ENCODE measurements at places on chromosomes 7 and 10.

DNA sequence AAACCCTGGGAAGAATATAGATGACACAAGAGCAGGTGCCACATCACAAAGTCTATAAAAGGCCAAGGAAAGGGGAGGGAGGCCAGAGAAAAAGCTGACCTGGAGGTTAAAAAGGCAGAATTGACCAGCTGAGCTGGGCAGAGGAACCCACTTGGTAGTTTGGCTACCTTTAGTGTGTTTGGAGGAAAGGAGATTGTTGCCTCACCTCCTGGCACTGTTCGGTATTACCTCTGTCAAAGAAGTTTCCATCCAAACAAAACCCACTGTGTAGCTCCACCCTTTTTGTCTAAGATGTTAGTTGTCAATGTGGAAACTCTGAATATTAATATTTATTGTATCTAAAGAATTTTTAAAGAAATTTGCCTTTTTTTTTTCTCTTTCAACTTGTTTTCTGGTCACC lies 23.4 kb downstream of the ENTPD7 start:
- DNase-seq, result no peak

- DNase-seq, result no peak
Measured at GRCh38 chr7:130489140-130489983, 2.5 kb upstream of the MEST start.

DNA sequence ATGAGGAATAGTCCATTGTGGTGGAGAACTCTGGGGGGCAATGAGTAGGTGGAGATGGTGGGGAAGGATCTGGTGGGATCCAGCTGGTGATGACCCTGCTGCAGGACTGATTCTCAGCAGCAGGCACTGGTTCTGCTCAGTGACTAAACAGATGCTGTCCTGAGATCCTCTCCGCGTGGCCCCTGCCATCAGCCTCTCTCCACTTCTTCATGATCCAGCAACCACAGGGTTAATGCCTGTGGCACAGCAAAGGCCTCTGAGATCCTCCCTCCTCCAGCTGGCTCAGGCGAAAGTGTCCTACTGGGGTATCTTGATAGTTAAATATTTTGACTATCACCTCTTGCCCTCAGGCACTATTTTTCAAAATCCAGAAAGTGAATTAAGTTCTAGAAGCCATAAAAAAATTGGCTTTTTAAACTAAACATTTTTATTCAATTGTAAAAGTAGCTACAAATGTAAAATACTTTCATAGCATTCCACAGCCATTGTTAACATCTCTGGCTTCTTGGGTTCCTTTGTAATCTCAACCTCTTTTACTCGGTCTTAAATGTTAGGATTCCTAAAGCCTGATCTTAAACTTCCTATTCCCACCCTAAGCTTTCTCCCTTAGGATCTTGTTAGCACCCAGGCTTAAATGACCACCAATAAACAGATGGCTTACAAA lies 13.1 kb downstream of the PLAU start:
- no peak for DNase-seq

DNA sequence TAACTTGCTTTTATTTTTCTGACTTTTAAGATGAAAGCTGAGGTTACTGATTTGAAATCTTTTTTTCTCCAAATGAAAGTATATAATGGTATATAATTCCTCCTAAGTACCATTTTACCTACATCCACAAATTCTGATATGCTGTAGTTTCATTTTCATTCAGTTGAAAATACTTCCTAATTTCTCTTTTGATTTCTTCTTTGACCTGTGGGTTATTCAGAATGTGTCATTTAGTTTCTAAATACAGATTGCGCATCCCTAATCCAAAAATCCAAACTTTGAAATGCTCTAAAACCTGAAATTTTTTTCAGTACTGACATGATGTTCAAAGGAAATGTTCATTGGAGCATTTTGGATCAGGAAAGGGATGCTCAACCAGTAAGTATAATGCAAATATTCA lies 168.7 kb downstream of the CELF2 start:
- DNase-seq, result no peak

DNA sequence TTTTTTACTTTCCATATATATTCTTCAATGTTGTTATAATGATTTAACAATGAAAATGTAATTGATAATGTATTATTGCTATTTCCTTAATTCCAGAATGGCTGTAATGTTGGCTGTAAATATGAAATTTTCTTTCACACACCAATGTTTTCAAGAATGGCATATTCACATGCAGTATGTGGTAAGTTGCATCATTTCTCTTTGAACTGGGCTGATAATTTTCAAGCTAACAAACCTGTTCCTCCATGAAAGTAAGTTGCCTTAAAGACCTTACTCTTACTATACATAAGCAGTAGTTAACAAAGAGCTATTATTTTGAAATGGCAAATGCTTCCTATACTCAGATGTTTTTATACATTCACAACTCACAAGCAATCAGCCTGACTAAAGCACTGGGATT lies 154.5 kb downstream of the TMEM168 start:
- DNase-seq, result no peak

GRCh38 chr10:102102421-102102820 lies 17.7 kb downstream of the LDB1 start:
- DNase-seq, result no peak

DNA sequence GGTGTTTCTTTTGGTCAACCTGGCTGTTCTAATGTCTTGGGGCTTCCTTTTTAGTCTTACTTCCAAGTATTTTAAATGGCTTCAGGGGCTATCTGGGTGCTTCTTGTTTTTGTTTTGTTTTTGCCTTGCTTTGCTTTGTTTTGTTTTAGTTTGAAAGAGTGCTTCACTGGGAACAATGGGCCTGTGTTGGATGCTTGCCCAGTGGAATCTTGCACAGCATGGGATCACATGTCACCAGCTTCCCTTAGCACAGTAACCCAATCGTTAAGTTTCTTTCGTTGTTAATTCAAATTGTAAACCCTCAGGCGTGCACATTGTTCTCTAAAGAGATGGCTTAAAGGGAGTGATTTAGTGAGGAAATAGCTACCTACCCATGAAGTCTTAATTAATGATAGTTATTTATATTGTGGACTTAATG lies 8.9 kb downstream of the COL17A1 start:
- no peak for DNase-seq

DNA sequence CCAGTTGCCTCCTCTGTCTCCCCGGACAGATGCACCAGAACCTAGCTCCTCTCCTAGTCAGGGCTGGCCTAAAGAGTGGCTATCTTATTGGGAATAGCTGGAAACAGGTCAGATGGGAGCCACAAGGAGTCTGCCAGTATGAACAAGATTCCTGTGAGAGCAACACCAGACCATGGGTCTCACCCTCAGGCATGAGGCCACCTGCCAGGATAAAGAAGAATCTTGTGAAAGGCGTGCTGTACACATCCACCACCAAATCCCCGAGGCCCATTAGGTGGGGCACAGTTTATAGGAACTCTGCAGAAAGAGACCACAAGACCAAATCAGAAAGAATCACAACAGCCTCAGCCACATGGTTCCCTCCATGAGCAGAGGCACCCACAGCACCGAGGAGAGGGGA lies 325.9 kb downstream of the TNS3 start:
- DNase-seq, result no peak

GRCh38 chr10:114859222-114859621 lies 37.6 kb downstream of the FHIP2A start:
- no peak for DNase-seq

DNA sequence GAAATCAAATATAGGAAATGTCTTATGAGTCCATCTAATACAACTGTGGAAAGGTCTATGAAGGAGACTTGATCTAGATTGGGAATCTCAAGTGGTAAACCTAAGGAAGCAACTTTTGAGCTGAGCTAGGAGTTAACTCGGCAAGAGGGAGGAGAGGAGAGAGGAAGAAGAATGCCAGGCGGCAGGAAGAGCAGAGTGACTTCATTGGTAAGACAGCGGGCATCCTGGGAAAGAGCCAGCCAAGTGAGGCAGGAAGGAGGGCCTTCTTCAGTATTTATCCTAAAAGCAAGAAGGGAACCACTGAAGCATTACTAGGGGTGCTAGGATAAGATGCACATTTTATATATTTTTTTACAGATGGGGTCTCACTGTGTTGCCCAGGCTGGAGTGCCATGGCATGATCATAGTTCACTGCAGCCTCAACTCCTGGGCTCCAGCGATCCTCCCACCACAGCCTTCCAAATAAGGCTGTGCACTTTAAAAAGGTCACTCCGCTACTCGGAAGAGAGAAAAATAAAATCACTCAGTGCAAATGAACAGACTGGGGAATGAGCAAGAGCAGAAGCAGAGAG lies 2.0 kb downstream of the BCL7B start:
- no peak for DNase-seq

DNA sequence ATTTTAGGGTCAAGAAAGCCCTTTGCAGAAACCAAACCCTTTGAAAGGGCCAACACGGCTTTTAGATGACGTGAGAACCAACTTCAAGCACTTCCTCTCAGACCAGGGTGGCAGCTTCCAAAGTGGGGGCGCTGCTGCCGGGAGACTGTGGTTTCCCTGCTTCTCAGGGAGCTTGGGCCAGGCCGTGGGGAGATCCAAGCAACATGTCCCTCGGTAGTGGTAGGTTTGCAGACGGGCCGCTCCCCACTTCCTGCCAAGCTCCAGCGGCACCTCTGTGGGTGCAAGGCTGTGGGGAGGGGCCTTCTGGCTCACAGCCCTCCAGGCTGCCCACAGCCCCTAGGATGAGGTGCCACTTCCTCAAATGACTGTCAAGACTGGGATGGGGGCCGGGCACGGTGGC lies 132.4 kb downstream of the FAM53B start:
- DNase-seq, result peak; percentile 58

Data from CD4-positive, alpha-beta T cell treated with Interleukin-1 beta for 1 hour (primary cell).